ENCODE measurements at places on chromosomes 13 and 19. TPM values are rescaled to one million over a fixed set of nuclear protein-coding genes. Genes with fewer than 3 reads are reported as not detected.

GRCh38 chr13:51396352-51396751, 56.5 kb downstream of the INTS6 start:
- DNase-seq = no peak

GRCh38 chr13:60118696-60119400, 44.9 kb downstream of the DIAPH3 start:
- no peak for DNase-seq

DNA sequence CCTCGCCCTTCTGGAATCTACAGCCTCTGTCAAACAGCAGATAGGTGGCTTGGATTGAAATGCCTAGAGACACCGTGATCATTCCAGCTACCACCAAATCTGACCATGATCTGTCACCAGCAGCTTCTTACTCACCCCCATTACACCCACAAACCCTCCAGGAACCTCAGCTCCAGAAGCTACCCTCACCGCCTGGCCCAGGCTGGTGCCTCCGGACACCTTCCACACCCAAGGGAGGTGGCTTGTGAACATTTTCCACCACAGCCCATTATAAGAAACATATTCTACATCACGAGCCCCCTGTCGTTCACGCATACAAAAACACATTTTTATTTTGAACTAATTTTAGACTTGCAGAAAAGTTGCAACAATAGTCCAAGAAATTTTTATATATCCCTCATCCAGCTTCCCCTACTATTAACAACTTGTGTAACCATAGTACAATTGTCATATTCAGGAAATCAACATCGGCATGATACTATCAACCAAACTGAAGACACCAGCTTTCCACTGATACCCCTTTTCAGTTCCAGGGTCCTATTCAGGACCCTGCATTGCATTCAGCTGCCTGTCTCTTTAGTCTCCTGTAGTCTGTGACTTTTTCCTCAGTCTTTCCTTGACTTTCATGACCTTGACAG, 15.4 kb upstream of the UBE2L5 start:
- no peak for DNase-seq

- no peak for DNase-seq
These were observed 29.1 kb downstream of the ZNF787 start for GRCh38 chr19:56091751-56092546.

Gene OR7D2
- total RNA-seq = not detected

DNA sequence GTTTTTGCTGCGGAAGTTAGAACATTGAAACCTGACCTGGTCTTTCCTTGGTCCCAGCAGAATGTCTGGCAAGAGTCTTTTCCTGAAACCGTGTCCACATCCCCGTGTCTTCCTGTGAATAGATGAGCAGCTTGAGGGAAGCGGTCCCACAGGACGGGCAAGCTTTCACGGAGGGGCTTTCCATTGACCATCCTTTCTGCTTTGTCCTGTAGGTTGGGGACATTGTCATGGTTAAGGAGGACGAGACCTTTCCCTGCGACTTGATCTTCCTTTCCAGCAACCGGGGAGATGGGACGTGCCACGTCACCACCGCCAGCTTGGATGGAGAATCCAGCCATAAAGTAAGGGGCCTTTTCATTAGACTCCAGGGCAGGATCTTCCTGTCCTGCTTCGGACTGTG, 126.0 kb downstream of the ATP11A start:
- DNase-seq = no peak

GRCh38 chr19:27660428-27660827, 1552.5 kb downstream of the UQCRFS1 start:
- DNase-seq = no peak

DNA sequence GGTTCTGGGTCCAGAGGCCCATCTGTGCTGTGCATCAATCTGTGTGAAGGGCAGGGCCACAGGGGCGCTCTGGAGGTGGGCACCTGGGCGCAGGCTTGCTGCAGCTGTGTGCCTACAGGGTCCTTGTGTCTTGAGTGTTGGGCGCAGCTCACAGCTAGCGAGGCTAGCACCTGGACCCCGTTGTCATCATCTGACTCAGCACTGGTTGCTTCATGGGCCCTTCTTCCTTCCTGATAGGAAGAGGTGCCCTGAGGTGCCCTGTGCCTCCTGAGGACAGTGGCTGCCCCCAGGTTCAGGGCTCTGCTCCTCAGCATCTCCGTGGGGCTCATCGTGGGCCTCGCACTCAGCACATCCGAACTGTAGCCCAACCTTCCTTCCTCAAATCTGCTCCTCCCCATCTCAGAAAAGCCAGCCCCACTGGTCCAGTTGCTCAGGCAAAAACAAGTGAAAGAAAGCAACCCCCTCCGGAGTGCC, 54.8 kb downstream of the GATAD2A start:
- no peak for DNase-seq

DNA sequence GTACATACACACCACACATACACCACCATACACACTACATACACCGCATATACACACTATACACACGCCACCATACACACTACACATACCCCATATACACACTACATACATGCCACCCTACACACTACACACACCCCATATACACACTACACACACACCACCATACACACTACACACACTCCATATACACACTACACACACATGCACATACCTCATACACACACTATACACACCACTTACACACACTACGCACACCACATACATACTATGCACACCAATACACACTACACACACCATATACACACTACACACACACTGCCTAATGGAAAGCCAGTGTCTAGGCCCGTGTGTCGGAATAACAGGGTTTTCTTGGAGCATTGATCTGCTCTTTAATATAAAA, 27.5 kb downstream of the CRYL1 start:
- no peak for DNase-seq

GRCh38 chr19:41193430-41194156, 574 bp downstream of the CYP2S1 start:
- DNase-seq = no peak

- no peak for DNase-seq
These were observed 13.4 kb upstream of the KLK4 start for GRCh38 chr19:50924586-50924985.

Gene ZNF98
- 0.31 TPM for total RNA-seq

- no peak for DNase-seq
These were observed 17.7 kb downstream of the SBNO2 start for GRCh38 chr19:1156305-1156801.

DNA sequence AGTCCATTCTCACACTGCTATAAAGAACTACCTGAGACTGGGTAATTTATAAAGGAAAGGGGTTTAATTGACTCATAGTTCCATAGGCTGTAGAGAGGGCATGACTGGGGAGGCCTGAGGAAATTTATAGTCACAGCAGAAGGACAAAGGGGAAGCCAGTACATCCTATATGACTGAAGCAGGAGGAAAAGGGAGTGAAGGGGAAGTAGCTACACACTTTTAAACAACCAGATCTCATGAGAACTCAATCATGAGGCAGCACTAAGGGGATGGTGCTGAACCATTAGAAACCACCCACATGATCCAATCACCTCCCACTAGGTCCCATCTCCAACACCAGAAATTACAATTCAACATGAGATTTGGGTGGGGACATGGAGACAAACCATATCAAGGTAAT, 209.1 kb downstream of the DIAPH3 start:
- DNase-seq = no peak

- DNase-seq = no peak
These were observed 26.5 kb downstream of the CD177 start for GRCh38 chr19:43380008-43380407.

Gene ANKRD10
- total RNA-seq = 195 TPM

GRCh38 chr19:58428617-58429016, 11.3 kb downstream of the ZNF132 start:
- DNase-seq = no peak
